ENCODE measurements at places on chromosomes 3 and 15. TPM values are rescaled to one million over a fixed set of nuclear protein-coding genes. Genes with fewer than 3 reads are reported as not detected.

- DNase-seq, result no peak
These were observed 18.4 kb downstream of the KLF13 start for GRCh38 chr15:31344823-31345605.

DNA sequence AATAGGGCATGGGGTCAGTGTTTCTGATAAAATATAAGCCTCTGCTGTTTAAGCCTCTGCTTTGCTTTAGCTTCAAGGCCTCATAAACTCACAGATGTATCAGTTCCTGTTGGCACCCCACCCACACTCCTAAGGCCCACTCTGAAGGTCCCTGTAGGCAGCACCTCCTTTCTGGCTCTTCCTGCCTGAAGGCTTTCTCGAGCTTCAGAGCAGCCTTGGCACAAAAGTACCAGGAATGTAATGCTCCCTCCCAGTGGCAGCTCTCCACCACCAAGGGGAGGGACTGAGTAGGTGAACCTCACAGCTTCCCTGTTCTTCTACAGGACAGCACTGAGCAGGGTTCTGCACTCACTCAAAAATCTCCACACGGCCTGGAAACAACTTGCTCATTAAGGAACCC lies 102.2 kb downstream of the ABHD5 start:
- DNase-seq, result no peak

DNA sequence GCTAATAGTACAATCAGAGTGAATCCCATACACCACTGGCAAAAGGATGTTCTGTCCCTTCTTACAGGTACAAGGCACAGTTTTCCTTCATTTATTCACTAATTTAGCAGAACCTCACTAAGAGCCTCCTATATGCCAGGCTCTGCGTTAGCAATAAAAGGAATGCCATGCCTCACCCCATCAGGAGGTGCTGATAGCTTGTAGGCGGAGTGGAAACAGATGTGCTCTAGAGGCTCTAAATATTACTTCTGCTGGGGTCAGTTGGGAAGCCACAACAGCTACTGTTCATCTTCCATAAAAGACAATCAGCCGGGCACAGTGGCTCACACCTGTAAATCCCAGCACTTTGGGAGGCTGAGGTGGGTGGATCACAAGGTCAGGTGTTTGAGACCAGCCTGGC lies 24.4 kb downstream of the MLH1 start:
- no peak for DNase-seq

DNA sequence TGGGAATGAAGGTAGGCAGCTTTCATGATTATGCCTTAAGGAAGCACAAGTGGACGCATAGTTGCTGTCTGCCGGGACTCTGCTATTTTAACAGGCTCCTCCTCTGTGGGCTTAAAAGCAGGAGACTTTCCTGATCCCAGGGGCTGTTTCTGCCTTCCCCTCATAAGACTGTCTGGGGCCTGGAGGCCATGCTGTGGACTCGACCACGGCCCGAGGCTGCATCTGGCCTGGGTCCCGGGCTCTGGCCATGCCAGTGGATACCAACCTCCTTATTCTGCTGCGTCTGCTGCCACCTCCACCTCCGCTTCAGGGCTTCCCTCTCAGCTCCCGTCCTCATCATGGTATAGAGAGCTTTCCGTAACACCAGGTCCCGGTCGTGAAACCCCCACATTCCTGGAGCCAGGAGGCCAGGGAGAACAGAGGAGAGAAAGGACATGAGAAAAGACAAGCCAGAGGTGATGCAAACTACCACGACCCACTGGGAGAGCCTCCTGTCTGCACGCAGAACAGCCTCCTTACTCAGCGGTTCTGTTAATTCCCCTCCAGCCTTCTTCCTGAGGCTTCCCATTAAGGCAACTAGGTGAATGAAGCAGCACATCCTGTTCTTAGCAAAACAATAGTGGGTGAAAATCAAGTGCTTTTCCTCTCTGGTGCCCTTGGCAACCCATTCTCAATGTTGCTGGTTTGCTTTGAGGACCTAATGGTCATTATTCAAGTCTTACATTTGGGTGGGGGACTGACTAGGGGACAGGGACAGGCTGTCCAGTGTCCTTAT lies 200.5 kb downstream of the KLF13 start:
- no peak for DNase-seq

- DNase-seq, result no peak
These were observed 253.2 kb upstream of the UBE2E1 start for GRCh38 chr3:23552506-23552905.

DNA sequence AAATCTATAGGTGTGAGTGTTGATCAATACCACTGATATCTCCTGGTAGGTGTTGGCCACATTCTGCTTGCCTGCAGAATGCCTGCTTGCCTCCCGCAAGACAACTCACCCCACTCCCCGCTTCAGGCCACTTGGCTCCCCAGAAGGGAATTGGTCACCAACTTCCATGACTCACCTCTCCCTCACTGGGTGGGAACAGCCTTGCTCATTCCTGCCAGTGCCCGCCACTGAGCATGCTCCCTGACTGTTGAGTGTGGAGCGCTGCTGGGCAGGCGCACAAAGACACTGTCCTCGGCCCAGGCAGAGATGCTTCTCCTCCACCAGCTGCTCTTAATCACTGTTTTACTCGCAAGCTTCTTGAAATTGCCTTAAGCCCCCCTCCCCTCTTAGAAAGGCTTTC lies 57.3 kb upstream of the PPP2R3A start:
- DNase-seq, result no peak

DNA sequence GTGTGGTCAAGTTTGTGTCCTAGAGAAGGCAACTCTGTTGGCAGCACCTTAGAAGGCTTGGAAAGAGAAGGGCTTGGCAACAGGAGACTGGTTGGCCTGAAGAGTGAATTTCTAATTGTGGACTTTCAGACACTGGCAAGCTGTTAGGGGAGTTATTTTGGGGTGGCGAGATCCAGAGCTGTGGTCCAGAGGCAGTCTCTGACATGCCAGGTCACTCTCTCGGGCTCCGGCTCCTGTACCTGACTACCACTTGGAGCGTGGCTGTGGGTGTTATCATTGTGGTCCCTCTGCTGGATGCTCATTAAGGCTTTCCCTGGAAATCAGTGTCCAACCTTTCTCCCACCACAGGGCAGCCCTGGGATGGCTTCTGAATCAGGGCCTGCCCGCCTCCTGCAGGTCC lies 209.0 kb downstream of the SLCO3A1 start:
- no peak for DNase-seq

DNA sequence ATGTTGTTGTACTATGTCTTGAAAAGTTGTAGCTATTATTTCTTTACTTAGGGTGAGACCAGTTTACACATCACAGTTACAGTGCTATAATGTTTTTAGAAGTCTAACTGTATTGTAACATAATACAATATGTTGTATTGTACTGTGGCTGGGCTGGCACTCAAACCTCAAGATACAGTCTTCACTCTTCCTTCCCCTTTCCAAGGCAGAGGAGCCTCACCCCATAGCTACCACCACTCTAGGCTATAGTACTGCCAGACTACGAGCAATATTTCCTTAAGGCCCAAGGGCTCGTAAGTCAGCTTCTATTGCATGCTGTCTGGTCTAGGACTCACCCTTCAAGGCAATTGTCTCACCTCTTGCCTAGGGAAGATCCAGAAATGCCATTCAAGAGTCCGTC lies 597.7 kb downstream of the OTOL1 start:
- DNase-seq, result no peak

- DNase-seq, result no peak
These were observed 193.9 kb downstream of the DIPK2A start for GRCh38 chr3:144165482-144165881.

DNA sequence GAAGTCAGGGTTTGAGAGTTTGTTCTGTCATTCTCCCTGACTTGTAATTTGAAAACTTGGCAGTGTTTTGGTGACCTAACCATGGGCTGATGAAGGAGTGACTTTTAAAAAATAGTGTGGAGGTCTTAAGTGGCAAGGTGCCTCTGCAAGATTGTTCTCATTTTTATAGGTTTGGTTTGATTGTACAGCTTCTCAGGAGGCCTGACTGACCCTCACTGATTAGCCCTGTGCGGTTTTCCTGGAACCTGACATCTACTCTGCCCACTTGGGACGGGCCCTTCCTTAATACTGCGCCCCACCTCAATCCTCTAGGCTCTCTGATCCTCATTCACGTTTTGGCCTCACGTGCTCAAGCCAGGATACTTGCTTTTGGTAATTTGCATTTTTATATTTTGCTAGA lies 2.8 kb downstream of the UBE2E1 start:
- DNase-seq, result no peak

- DNase-seq, result no peak
These were observed 232.6 kb downstream of the ALCAM start for GRCh38 chr3:105599350-105599749.

DNA sequence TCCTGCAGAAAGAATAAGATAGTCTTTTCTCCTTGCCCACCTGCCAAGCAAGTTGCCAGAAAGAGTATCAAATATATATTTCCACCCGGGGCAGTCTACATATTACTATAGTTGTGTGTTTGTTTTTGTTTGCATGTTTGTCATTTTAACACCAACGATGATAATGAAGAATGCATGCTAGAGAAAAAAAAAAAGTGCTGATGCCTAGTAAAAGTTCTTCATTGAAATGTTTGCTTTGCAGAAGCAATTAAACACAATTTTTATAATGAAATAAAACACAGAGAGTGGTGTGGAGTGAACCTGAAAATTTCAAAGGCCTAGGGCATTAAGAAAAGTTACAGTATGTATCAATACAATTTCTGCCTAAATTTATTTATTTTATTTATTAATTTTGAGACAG lies 2.5 kb upstream of the PCLAF start:
- no peak for DNase-seq

DNA sequence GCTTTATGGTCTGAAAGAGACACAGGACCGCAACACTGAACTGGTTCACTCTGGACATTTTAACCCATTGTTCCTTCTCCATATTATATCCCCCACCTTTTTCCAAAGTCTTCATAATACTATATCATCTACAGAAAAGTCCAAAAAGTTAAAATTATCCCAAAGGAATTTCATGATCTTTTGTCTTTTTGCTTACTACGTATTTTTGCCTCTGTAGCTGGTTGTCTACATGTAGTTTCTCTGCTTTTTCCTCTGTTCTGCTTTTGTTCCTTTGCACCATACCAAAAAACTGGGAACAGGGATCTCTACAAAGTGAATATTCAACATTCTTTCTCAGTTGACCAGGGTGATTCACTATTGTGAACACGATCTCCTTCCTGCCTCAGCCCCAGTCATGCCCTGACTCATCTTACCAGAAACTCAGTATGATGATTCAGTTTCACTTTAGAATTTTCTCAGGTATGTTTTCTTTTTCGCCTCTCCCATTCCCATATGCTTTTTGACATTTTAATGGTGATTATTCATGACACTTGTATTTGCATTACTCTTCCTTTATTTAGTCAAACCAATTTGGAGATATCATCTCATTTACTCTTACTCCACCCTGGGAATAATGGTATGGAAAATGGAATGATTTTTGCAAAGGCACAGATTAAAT lies 14.5 kb downstream of the EMC4 start:
- peak; percentile 86 for DNase-seq

GRCh38 chr15:63605816-63606215 lies 8.6 kb downstream of the FBXL22 start:
- DNase-seq, result no peak

- no peak for DNase-seq
These were observed 49.7 kb upstream of the SKIL start for GRCh38 chr3:170307671-170308405.

Gene FAM81A
- not detected for polyA plus RNA-seq

Gene KIAA1143
- polyA plus RNA-seq, result 16.7 TPM

All from BJ (cell line).